ENCODE measurements at places on chromosomes 16 and 17. TPM values are rescaled to one million over a fixed set of nuclear protein-coding genes. Genes with fewer than 3 reads are reported as not detected.

Gene C16orf74
- total RNA-seq: 10.9 TPM

Gene HEATR3
- total RNA-seq: 14.5 TPM

Gene CCL14
- total RNA-seq: 10.4 TPM

Gene HBM
- total RNA-seq: not detected

Gene C17orf50
- not detected for total RNA-seq

Gene HYDIN
- 0.20 TPM for total RNA-seq

Gene PPP1R27
- 0.24 TPM for total RNA-seq

Gene CHRNE
- total RNA-seq: 0.32 TPM

Gene KIF2B
- total RNA-seq: not detected

Gene ENPP7
- total RNA-seq: not detected

Gene PDP2
- 9.6 TPM for total RNA-seq

Gene PHF23
- total RNA-seq: 33.6 TPM

Gene KRTAP4-6
- not detected for total RNA-seq

Gene OR3A2
- total RNA-seq: not detected

Gene KRTAP9-2
- not detected for total RNA-seq

Gene CIBAR2
- total RNA-seq: not detected

Gene PKMYT1
- total RNA-seq: 16.9 TPM

Gene KRT16
- total RNA-seq: 2,310 TPM

Gene CCL15
- total RNA-seq: 0.68 TPM

Gene MT1H
- total RNA-seq: 5.0 TPM

Gene KRTAP1-1
- not detected for total RNA-seq

Gene CCDC78
- total RNA-seq: 0.40 TPM

Gene CAMTA2
- 23.8 TPM for total RNA-seq

Gene TK1
- 33.3 TPM for total RNA-seq

Gene APOBR
- total RNA-seq: 0.36 TPM

Gene RBBP6
- 28.4 TPM for total RNA-seq

Gene CCL7
- not detected for total RNA-seq

Gene PYY
- total RNA-seq: not detected

Gene LPCAT2
- 9.8 TPM for total RNA-seq

Gene NXPH3
- total RNA-seq: 0.16 TPM

Gene ZNF750
- 133 TPM for total RNA-seq

Gene TNFRSF17
- 0.24 TPM for total RNA-seq

Gene KRTAP4-5
- not detected for total RNA-seq

Gene KRT17
- total RNA-seq: 380 TPM

Gene CES4A
- 6.0 TPM for total RNA-seq

Gene HSD3B7
- 14.5 TPM for total RNA-seq

Gene HOXB7
- 2.1 TPM for total RNA-seq

Gene ZDHHC1
- total RNA-seq: 3.8 TPM

Gene TBX4
- total RNA-seq: not detected

Gene GFER
- total RNA-seq: 17.0 TPM

Gene STAT3
- total RNA-seq: 191 TPM

Gene HOXB9
- not detected for total RNA-seq

Gene GJD3
- 0.28 TPM for total RNA-seq

Gene UBE2Z
- 46.6 TPM for total RNA-seq

Gene TBC1D3
- total RNA-seq: not detected

Gene KIF18B
- 10.4 TPM for total RNA-seq

Gene SCARF1
- 2.3 TPM for total RNA-seq
